Stimulated activated CD4-positive, alpha-beta T cell treated with anti-CD3 and anti-CD28 coated beads, TNF-alpha, amount 100 ng/mL, for 4 hours (primary cell): ENCODE measurements at places on chromosomes 3 and 15.

- DNase-seq = no peak
Observed at GRCh38 chr3:180430896-180431295, 171.1 kb upstream of the TTC14 start.

GRCh38 chr3:15295506-15295905 is 36.9 kb downstream of the SH3BP5 start:
- DNase-seq = no peak

DNA sequence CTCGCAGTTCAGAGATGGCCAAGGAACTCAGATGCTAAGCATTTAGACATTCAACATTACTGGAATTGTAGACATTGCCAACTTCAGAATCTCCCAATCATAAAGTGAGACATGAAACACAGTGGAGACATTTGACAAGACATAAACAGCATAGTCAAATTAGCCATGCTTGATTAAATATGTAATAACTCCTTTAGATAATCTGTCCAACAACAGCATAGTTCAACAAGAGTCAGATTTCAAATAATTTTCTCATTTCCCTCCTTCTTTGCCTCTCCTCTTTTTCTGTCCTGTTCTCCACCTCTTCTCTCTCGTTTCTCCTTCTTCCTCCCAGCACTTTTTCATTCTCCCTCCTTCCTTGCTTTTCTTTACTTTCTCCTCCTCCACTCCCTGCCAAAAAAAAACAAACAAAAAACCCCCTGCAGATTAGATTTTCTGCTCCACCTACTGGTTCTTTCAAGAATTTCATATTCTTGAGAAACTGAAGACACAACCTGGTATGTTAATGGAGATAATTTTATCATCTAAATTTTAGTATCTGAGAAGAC is 20.2 kb downstream of the CPOX start:
- no peak for DNase-seq

DNA sequence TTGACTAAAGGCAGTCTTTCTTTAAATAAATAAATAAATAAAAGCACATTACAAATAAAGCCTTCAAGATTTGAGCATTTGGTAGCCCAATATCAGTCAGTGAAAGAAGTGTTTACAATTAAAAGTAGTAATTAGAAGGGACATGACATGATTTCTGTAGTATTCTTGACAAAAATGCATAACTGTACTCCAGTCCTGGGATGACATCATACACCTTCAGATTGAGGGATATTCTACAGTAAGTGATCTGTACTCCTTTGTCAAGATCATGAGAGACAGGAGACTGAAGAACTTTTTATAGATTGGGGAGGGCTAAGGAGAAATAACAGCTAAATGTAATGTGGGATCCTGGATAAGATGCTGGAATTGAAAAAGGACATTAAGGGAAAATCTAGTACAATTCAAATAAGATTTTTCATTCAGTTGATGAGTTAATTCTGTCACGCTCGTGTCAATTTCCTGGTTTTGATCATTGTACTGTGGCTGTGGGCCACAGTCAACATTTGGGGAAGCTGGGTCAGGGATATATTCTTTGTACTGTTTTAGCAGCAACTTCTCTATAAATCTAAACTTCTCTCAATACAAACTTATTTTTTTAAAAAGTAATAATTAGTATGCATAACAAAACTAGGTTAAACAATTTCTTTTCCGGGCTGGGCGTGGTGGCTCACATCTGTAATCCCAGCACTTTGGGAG is 314.8 kb downstream of the PTPRG start:
- no peak for DNase-seq

DNA sequence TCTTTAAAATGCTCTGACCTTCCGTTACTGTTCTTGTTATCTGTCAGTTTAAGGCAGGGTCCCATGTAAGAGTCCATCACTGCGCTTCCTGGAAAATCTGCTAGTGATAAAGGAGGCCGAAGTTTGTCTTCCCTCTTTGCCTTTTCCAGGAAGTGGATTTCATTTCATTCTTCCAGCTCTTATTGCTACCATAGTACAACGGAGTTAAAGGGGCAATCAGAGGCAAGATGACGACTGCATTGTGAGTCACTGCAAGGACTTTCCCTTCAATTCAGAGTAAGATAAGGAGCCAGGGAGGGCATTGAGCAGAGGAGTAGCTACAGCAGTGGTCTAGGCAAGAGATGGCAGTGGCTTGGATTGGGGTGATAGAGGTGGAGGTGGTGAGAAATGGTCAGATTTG is 17.2 kb upstream of the DET1 start:
- no peak for DNase-seq

DNA sequence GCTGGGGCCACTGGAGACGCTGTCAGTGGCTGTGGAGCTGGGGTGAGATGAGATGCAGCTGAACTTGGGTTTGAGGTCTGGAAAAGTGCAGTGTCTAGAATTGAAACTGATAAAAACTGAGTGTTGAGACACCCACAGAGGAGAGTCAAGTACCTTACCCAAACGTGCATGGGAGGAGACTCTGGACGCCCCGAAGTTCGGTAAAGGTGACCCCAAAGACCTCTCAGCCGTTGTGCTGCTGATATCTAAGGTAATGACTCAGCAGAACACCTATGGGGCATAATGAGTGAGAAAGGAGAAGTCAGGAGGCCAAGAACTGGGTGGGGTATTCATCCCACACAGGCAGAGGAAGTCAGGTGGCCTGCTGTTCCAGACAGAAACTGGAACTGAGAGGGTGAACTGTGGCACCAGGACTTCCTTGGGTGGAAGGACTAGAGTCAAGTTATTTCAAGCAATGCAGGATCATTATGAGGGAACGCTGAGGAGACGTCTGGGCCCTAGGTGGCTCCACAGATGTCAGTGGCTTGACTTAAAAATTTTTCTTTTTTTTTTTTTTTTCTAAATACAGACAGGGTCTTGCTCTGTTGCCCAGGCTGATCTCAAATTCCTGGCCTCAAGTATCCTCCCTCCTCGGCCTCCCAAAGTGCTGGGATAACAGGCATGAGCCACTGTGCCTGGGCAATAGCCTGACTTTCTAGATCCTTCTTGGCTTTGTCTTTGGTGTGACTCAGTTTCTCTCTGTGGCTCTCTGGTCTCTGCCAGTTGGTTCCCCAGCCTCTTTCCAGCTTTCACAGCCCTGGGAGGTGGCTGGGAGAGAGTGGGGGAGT is 67.6 kb upstream of the GCNT3 start:
- no peak for DNase-seq

DNA sequence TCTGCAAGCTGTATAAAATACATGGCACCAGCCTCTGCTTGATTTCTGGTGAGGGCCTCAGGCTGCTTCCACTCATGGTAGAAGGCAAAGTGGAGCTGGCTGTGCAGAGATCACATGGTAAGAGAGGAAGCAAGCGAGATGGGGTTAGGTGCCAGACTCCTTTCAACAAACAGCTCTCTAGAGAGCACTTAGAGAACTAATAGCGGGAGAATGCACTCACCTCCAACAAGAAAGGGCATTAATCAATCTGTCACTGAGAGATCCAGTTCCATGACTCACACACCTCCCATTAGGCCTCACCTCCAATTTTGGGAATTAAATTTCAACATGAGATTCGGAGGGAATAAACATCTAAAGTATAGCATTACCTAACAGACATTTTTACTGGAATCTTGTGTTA is 644.1 kb upstream of the ARRDC4 start:
- DNase-seq = no peak

DNA sequence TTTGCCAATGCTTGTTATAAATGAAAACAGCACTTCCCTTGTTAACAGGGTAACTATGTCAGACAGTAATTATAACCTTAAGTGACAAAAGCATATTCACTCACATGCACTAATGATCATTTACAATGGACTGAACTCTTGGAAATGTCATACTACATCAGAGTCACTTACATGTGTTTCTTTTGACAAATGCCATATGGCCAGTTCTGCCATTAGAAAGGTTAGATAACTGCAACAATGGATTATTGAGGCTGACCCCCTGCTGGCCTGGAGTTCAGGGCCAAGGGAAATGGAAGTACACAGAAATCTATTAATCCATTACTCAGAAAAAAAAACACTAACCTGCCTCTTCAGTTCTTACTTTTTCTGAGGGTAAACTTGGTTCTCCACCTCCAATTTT is 313.4 kb downstream of the CNTN3 start:
- DNase-seq = no peak

- DNase-seq = no peak
Observed at GRCh38 chr15:91264651-91265351, 164.7 kb downstream of the SV2B start.

DNA sequence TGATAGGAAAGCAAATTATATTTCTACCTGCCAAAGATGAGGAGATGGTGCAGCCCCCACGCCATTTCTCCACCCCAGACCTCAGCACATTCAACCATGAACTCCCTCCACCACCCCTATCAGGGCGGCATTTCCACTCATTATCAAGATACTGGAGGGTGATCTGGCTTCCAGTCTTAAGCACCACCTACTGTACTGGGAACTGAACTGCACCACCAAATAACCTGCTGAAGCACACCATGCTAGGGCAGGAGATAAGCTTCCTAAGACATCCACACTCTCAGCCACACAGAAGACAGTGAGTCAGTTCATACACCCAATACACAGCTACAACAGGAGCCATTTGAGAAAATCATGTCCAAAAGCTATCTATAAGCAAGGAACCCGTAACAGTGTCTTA is 98.8 kb downstream of the FGF7 start:
- no peak for DNase-seq

- no peak for DNase-seq
Observed at GRCh38 chr3:85979034-85979433, 1011.9 kb downstream of the VGLL3 start.

DNA sequence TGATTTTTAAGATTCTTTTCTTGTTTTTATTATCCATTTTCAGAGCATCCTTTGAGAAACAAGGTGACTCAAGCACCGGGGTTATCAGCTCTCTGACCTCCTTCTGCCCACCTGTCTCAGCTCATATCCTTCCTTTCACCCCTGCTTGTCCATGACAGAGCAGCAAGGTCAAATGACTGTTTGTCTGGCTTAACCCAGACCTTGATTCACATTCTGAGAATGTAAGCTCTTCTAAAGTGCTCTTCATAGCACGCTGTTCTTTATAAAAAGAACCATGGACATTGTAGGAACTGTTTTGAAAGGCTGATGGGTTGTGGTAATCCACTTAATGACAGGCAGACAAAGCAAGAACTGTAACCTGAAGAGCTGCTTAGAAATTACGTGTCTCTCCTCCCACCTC is 122.5 kb downstream of the CHST2 start:
- DNase-seq = no peak

DNA sequence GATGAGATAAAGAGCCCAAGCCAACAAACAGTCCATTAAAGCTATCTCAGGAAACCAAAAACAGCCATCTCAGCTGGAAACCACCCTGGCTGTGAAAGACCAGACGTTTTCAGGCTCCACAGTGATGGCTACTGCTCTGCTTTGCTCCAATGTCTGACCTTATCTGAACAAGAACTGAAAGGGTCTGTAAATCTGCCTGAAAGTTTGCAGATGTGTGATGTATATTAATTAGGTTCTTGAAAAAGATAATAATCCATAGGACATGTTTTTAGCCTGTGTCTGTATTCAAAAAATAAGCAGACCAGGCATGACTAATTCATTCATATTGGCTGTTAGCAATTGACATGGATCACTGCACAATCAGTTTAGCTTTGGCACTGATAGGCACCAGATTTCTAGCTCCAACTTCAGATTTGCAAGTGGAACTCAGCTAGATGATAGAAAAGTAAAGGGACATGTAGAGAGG is 611.4 kb upstream of the NAALADL2 start:
- DNase-seq = no peak

GRCh38 chr15:43218908-43219706 is 1.7 kb downstream of the EPB42 start:
- DNase-seq = no peak

DNA sequence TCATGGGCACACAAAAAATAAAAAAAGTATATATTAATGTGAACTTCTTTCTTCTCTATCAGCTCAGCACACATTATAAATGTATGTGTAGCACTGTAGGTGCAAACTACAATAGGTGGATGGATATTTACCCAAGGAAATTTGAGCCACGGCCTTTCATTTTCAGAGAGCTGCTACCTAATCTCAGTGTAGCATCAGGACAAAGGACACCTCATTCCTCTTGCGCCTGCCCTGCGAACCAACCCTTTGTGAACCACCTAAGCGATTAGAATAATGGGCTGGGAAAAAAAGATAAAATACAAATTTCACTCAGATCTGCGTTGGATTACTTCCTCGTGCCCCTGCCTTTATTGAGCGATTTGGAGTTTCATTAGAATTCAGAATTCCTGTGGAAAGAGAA is 263.2 kb downstream of the NR2F2 start:
- no peak for DNase-seq

- DNase-seq = no peak
Observed at GRCh38 chr15:73517566-73517965, 74.6 kb downstream of the REC114 start.

- no peak for DNase-seq
Observed at GRCh38 chr3:64289622-64290021, 64.4 kb upstream of the PRICKLE2 start.

GRCh38 chr3:10551821-10552630 is 46.6 kb upstream of the ATP2B2 start:
- peak; percentile 76 for DNase-seq

- DNase-seq = no peak
Observed at GRCh38 chr3:54573858-54574257, 354.0 kb downstream of the LRTM1 start.

GRCh38 chr15:86413191-86413590 is 333.5 kb downstream of the AGBL1 start:
- no peak for DNase-seq

- no peak for DNase-seq
Observed at GRCh38 chr15:42549032-42549491, 424 bp downstream of the HAUS2 start.

DNA sequence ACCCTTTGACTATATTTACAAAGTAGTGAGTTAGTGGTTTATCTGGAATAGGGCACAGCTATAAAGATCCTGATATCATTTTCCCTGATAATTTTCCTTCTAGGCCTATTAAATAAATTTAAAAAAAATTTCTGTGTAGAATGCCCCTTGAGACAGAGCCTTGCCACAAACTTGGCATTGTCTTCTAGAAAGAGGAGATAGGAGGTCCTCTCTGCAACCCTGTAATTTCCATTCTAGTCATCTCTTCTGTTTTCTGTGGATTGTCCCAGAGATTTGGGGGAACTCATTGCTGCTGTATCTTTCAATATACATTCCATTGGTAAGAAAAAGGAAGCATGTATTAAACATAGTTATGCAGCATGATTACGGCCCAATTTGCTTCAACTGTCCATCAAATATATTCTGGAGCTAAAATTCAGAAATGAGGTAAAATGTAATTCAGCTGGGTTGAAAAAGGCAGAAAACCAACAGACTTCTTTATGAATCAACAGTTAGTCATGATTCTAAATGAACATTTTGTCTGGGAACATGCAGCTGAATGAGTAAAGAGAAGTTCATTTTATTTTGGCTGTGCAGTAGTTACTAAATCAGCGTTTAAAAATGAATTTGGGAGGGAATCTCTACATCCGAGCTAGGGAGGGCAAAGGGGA is 401.1 kb downstream of the NAALADL2 start:
- DNase-seq = no peak

GRCh38 chr3:170633573-170633972 is 47.7 kb upstream of the SLC7A14 start:
- no peak for DNase-seq

GRCh38 chr3:142618917-142619461 is 22.8 kb downstream of the PLS1 start:
- no peak for DNase-seq

GRCh38 chr3:5019411-5020241 is 40.4 kb downstream of the BHLHE40 start:
- peak; percentile 78 for DNase-seq

- no peak for DNase-seq
Observed at GRCh38 chr3:40975711-40976121, 223.6 kb upstream of the CTNNB1 start.
